ENCODE measurements at places on chromosomes 5 and 9. TPM values are rescaled to one million over a fixed set of nuclear protein-coding genes. Genes with fewer than 3 reads are reported as not detected.

FTMT gene
- total RNA-seq: not detected

DNA sequence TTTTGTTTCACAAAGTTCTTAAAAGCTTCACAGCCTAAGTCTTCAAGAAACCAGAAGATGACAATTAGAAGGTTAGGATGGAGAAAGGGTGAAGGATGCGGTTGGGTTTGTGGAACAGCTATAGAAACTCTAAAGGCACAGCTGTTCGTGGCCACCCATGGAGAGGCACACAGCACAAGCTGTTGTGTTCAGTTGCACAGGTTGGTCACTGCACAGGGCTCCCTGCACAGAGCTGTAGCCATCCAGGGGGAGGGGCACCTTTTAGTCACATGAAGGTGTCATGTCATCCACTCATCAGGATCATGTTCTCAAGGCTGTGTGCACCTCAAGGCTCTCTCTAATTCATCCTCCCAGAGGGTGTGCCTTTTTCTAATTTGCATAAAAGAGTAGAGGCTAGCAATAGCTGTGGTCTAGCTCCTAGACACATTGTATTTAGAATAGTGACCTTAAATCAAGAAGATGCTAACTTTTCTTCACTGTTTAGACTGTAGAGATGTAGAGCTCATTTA is 5.0 kb upstream of the RASGRF2 start:
- no peak overlapping the region for H3K27ac ChIP-seq
- no peaks in the 10 kb centered on the region for H3K36me3 ChIP-seq
- H3K4me3 ChIP-seq: no peak overlapping the region
- peaks cover 26% of the 10 kb centered on the region for H3K4me1 ChIP-seq
- DNase-seq: no peak

DNA sequence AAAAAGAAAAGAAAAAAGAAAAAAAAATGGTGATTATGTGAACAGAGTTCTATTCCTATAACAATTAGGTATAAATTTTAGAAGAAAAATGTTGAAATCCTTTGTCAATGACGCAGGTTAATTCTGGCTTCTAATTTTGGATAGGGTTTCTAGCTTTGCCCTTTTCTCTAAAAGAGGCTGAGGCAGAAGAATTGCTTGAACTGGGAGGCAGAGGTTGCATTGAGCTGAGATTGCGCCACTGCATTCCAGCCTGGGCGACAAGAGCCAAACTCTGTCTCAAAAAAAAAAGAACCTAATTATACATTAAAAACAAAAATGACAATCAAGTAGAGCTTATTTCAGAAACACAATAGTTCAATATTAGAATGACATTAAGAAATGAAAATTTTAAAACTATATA is 2.9 kb downstream of the STXBP1 start:
- peaks cover 4% of the 10 kb centered on the region for H3K27me3 ChIP-seq
- H3K36me3 ChIP-seq: no peaks in the 10 kb centered on the region
- H3K4me3 ChIP-seq: no peak overlapping the region
- peaks cover 18% of the 10 kb centered on the region for H3K4me1 ChIP-seq
- H3K27ac ChIP-seq: no peak overlapping the region

DNA sequence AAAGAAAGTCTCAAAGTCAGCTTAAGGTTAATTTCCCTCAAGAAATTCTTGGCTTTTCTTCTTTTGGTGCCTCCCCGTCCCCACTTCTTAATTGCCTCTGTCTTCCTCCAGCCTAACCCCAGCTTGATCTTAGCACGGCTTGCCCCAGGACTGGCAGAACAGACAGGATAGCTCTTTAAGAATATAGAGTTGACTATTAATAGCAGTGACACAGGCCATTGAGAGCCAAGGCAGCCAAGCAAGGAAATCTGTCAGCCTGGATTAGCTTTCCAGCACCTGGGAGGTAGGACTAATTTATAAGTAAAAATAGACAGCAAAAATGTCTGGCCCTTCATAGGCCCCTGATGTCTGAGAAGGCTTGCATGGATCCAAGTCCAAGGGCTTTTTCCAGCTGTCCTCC is 384.6 kb upstream of the SLC30A5 start:
- no peak overlapping the region for H3K4me3 ChIP-seq
- DNase-seq: no peak
- no peaks in the 10 kb centered on the region for H3K27me3 ChIP-seq
- no peak overlapping the region for H3K27ac ChIP-seq
- H3K36me3 ChIP-seq: no peaks in the 10 kb centered on the region
